ENCODE measurements at places on chromosomes 6 and 20.

GRCh38 chr6:140660295-140660694, 1285.8 kb upstream of the CITED2 start:
- H3K4me3 ChIP-seq: no peak overlapping the region
- no peaks in the 10 kb centered on the region for H3K4me1 ChIP-seq
- no peaks in the 10 kb centered on the region for H3K27me3 ChIP-seq
- DNase-seq: no peak

DNA sequence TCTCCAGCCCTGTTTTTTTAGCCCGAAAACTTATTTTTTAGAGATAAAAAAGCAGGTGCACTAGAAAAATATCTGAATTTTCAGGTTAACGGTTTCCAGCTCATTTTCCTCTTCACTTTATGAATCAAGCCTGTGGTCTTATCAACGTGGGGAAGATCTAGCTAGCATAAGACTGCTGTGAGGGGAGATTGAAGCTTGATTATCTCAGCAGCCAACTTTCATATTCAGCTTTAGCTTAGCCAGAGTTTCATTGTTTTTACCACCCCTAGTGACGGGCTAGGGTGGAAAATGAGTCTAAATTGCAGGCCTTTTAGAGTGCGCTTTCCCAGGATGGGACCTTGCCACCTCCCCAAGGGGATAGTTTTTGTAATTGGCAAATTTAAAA, 11.9 kb upstream of the RBM38 start:
- H3K36me3 ChIP-seq: peaks cover 50% of the 10 kb centered on the region
- H3K27ac ChIP-seq: no peak overlapping the region
- no peaks in the 10 kb centered on the region for H3K27me3 ChIP-seq
- no peak overlapping the region for H3K4me3 ChIP-seq

DNA sequence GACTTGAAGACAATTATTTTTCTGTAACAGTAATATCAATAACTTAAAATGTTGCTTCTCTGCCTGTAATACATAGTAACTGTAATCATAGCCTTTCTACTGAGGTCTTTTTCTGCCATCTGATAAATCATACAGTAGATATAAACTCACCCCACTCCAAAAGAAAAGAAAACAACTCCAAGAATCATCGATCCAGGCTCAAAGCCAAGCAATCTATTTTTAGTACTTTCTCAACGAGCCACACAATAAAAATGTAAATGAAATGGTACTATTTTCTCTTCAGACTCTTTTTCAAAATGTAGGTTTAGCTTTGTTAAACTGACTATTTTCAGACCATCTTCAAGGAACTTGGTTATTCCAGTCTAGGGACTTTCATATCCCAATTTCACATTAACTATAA, 493.3 kb downstream of the ADGRB3 start:
- DNase-seq: no peak
- H3K4me1 ChIP-seq: no peaks in the 10 kb centered on the region
- H3K27ac ChIP-seq: no peak overlapping the region
- H3K27me3 ChIP-seq: no peaks in the 10 kb centered on the region
- H3K4me3 ChIP-seq: no peak overlapping the region

GRCh38 chr20:62191781-62192559, 9.1 kb downstream of the MTG2 start:
- no peak overlapping the region for H3K4me3 ChIP-seq
- peaks cover 9% of the 10 kb centered on the region for H3K4me1 ChIP-seq
- no peak overlapping the region for H3K27ac ChIP-seq
- no peaks in the 10 kb centered on the region for H3K27me3 ChIP-seq

DNA sequence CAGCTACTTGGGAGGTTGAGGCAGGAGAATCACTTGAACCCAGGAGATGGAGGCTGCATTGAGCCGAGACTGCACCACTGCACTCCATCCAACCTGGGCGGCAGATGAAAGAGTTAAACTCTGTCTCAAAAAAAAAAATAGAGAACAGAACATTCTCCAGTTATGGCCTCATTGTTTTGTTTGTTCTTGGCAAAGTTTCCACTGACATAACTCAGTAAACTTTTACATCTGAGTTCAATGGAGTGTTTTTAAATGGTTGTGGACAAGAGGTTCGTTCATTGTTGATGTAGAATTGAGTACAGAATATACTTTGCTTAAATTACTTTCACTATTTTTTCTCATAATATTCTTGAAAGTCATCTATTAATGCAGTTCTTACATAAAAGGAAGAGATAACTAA, 42.2 kb upstream of the IFNGR1 start:
- no peaks in the 10 kb centered on the region for H3K27me3 ChIP-seq
- peak overlapping the region; percentile 20 for H3K27ac ChIP-seq
- H3K4me3 ChIP-seq: no peak overlapping the region
- no peaks in the 10 kb centered on the region for H3K36me3 ChIP-seq

- no peak overlapping the region for H3K27ac ChIP-seq
- H3K4me1 ChIP-seq: no peaks in the 10 kb centered on the region
- no peaks in the 10 kb centered on the region for H3K27me3 ChIP-seq
- DNase-seq: no peak
These were observed 30.2 kb downstream of the MYLIP start for GRCh38 chr6:16158943-16159557.

DNA sequence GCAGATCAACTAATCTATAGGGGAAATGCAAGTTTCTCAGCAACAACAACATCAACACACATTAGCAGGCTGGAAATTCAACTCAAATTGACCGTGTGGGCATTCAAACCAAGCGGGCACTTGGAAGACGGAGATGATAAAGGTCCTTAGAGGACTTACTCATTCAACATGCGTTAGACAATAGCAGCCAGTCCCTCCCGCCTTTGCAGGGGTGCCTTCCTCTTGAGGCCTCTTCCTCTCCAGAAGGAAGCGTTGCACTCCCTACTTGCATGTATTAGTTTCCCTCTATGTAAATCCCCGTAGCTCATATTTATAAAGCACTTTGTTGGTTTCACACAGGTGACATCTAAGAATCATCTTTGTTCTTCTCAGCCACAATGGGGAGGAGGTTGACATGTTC, 300.8 kb upstream of the STXBP5 start:
- H3K27me3 ChIP-seq: no peaks in the 10 kb centered on the region
- H3K4me1 ChIP-seq: no peaks in the 10 kb centered on the region
- H3K27ac ChIP-seq: no peak overlapping the region
- no peaks in the 10 kb centered on the region for H3K36me3 ChIP-seq
- DNase-seq: no peak
- no peak overlapping the region for H3K4me3 ChIP-seq

DNA sequence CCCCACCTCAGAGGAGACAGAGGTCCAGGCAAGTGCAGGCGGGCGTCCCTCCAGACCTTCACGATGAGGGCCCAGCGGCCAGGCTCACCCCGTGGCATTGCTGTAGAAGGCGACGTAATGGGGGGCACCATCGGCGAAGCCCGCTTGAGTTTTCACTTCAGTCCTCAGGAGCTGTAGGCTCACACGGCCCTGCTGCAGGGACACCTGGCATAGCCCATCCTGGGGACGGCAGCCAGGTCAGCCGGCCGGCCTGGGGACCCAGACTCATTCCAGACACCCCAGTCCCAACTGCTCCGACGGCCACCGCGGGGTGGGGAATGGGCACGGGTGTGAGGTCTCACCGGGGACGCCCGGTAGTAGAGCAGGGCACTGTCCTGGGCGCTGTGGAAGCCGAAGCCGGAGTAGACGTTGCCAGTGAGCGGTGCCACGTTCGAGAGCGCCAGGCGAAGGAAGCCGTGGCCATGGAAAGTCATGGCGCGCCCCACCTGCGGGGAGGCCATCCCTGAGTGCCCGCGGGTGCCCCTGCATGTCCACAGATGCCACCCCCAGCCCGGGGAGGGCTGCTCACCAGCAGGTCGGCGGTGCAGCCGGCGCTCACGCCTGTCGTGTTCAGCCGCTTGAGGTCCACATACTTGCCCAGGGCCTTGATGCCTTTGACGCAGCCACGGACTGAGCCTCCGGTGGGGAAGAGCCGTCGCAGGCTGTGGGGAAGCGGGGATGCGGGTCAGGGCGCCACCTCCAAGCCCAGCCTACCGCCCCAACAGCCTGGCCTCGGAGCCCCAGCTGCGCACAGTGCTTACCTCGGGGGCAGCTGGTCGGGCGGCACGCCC, 9.2 kb downstream of the ADRM1 start:
- no peak for DNase-seq
- H3K4me3 ChIP-seq: no peak overlapping the region
- H3K27ac ChIP-seq: no peak overlapping the region
- no peaks in the 10 kb centered on the region for H3K4me1 ChIP-seq
- H3K27me3 ChIP-seq: no peaks in the 10 kb centered on the region

- no peaks in the 10 kb centered on the region for H3K4me1 ChIP-seq
- no peak overlapping the region for H3K4me3 ChIP-seq
These were observed 41.7 kb upstream of the CITED2 start for GRCh38 chr6:139416146-139416545.

DNA sequence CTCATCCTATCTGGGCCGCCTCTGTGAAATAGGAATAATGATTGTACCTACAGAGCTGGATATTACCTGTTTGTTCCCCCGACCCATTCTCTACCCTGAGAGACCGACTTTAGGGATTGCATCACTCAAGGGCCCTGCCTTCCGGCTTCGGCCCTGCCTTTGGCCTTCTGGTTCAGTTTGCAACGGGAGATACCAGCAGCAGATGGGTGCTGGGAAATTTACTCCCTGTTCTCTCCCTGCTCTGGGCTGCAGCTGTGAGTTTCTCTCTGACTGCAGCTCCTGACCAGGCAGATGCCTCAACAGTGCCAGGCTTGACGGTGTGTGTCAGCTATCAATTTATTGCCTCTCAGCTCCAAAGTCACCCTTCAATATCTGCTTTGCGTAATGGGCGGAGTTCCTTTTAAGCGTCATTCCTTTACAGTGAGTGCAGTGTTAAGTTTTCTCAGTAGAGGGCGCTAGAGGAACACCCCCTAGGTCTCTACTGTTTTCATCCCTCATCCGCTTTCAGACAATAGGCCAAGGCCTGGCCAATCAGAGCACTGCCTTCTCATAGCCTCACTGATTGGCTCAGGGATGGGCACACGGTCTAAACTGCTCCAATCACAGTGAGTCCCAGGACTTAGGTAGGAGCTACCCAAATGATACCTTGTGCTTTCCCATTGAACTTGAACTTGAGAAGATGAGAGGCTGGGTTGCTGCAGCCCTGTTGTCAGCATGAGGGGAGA, 30.0 kb downstream of the KCNG1 start:
- no peaks in the 10 kb centered on the region for H3K36me3 ChIP-seq
- no peak for DNase-seq
- H3K4me3 ChIP-seq: no peak overlapping the region
- H3K4me1 ChIP-seq: no peaks in the 10 kb centered on the region
- no peak overlapping the region for H3K27ac ChIP-seq

GRCh38 chr6:156563714-156564113, 213.5 kb upstream of the ARID1B start:
- no peak overlapping the region for H3K27ac ChIP-seq
- no peak for DNase-seq
- H3K4me1 ChIP-seq: no peaks in the 10 kb centered on the region
- H3K27me3 ChIP-seq: no peaks in the 10 kb centered on the region

- H3K4me3 ChIP-seq: no peak overlapping the region
- H3K27me3 ChIP-seq: peaks cover 25% of the 10 kb centered on the region
- no peak for DNase-seq
- no peaks in the 10 kb centered on the region for H3K4me1 ChIP-seq
- H3K27ac ChIP-seq: no peak overlapping the region
- H3K36me3 ChIP-seq: no peaks in the 10 kb centered on the region
These were observed 6.5 kb downstream of the KCNB1 start for GRCh38 chr20:49476016-49476355.

GRCh38 chr20:23147964-23148730, 62.0 kb upstream of the CD93 start:
- H3K27me3 ChIP-seq: no peaks in the 10 kb centered on the region
- no peak overlapping the region for H3K4me3 ChIP-seq
- no peaks in the 10 kb centered on the region for H3K36me3 ChIP-seq
- peaks cover 28% of the 10 kb centered on the region for H3K4me1 ChIP-seq
- H3K27ac ChIP-seq: peak overlapping the region; percentile 73

- H3K4me3 ChIP-seq: no peak overlapping the region
- DNase-seq: no peak
- H3K36me3 ChIP-seq: peaks cover 44% of the 10 kb centered on the region
- H3K27me3 ChIP-seq: no peaks in the 10 kb centered on the region
- no peaks in the 10 kb centered on the region for H3K4me1 ChIP-seq
- no peak overlapping the region for H3K27ac ChIP-seq
These were observed 29.3 kb downstream of the HSF2 start for GRCh38 chr6:122428781-122429180.

- no peak overlapping the region for H3K27ac ChIP-seq
- DNase-seq: no peak
- H3K4me3 ChIP-seq: no peak overlapping the region
- no peaks in the 10 kb centered on the region for H3K27me3 ChIP-seq
These were observed 18.1 kb downstream of the MYLK4 start for GRCh38 chr6:2732503-2733089.

DNA sequence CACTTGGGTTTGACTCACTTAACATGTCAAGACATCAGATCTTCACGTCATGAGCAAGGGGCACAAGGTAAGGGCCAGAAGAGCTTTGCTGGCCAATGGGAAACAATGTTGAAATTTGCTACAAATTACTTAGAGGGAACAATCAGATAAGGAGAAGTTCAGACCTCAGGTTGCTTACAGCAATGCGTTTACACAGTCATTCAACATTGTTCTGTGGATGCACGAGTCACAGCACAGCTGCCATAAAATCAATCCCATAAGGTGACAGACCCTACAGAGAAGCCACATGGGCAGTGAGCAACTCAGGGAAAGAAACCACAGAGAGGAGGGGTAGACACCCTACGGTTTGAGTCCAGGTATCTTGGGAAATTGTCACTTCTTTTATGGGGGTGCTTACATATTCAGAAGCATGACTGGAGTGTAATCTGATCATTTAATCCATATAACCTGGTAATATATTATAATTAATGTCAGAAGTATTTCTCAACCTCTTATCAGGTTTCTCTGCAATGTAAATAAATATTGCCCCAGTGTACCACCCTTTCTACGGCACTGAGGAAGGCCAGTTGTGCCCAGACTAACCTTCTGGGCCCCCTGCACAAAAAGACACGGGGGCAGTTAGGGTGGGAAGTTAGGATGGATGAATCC, 2.3 kb upstream of the SLC22A2 start:
- H3K4me1 ChIP-seq: no peaks in the 10 kb centered on the region
- no peak overlapping the region for H3K4me3 ChIP-seq
- no peaks in the 10 kb centered on the region for H3K36me3 ChIP-seq
- H3K27ac ChIP-seq: no peak overlapping the region

GRCh38 chr20:821046-821730, 12.3 kb upstream of the FAM110A start:
- no peaks in the 10 kb centered on the region for H3K36me3 ChIP-seq
- no peaks in the 10 kb centered on the region for H3K4me1 ChIP-seq
- H3K4me3 ChIP-seq: no peak overlapping the region
- H3K27me3 ChIP-seq: no peaks in the 10 kb centered on the region

- H3K27ac ChIP-seq: no peak overlapping the region
- no peaks in the 10 kb centered on the region for H3K4me1 ChIP-seq
- no peak for DNase-seq
- no peaks in the 10 kb centered on the region for H3K27me3 ChIP-seq
- H3K4me3 ChIP-seq: no peak overlapping the region
- peaks cover 74% of the 10 kb centered on the region for H3K36me3 ChIP-seq
These were observed 80.3 kb downstream of the ASXL1 start for GRCh38 chr20:32438331-32438858.

- no peak for DNase-seq
- H3K4me1 ChIP-seq: peaks cover 18% of the 10 kb centered on the region
- H3K36me3 ChIP-seq: no peaks in the 10 kb centered on the region
- no peaks in the 10 kb centered on the region for H3K27me3 ChIP-seq
These were observed 181.4 kb downstream of the GMPR start for GRCh38 chr6:16419636-16420336.

GRCh38 chr6:27679308-27679963, 206.5 kb upstream of the ZNF184 start:
- no peaks in the 10 kb centered on the region for H3K4me1 ChIP-seq
- no peak overlapping the region for H3K27ac ChIP-seq
- H3K36me3 ChIP-seq: no peaks in the 10 kb centered on the region
- no peak overlapping the region for H3K4me3 ChIP-seq

- no peaks in the 10 kb centered on the region for H3K4me1 ChIP-seq
- DNase-seq: no peak
- H3K4me3 ChIP-seq: no peak overlapping the region
- H3K27ac ChIP-seq: no peak overlapping the region
- H3K36me3 ChIP-seq: no peaks in the 10 kb centered on the region
These were observed 592.4 kb downstream of the RFPL4B start for GRCh38 chr6:112939563-112939962.

Data from upper lobe of right lung (tissue), 1 donor.